ENCODE measurements at places on chromosomes 6 and 20. TPM values are rescaled to one million over a fixed set of nuclear protein-coding genes. Genes with fewer than 3 reads are reported as not detected.

DNA sequence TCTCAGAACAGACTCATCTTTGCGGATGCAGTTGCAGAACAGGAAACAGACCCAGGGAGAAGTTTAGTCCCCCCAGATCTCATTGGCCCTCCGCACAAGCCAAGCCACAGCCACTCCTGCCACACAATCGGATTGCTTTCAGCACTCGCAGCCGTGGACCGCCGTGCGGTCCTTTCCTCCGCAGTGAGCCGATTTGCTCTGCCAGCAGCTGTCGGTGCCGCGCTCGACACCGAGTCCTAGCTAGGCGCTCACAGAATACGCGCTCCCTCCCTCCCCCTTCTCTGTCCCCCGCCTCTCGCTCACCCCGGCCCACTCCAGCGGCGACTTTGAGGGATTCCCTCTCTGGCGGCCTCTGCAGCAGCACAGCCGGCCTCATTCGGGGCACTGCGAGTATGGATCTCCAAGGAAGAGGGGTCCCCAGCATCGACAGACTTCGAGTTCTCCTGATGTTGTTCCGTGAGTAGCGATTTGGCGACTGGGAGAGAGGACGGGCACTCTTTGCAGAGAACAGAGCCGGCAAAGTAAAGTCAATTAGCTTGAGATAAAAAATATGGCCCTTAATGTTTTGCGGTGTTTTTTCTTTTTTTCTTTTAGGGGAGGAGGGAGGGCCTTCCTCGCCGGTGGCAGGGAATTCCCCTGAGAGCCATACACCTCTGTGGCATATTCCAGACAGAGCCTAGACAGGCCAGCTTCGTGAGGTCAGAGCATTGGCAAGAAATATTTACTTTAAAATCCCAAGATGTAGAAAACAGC lies at the start of gene LAMP5:
LAMP5 (plus strand) TSS at position 130 of the 753 bp plus-strand sequence; CDS start at position 393, 263 bp downstream.
- no peaks in the 10 kb centered on the region for H3K4me1 ChIP-seq
- no peak within 1 kb of the TSS for H3K27ac ChIP-seq
- H3K4me3 ChIP-seq = no peak within 1 kb of the TSS

DNA sequence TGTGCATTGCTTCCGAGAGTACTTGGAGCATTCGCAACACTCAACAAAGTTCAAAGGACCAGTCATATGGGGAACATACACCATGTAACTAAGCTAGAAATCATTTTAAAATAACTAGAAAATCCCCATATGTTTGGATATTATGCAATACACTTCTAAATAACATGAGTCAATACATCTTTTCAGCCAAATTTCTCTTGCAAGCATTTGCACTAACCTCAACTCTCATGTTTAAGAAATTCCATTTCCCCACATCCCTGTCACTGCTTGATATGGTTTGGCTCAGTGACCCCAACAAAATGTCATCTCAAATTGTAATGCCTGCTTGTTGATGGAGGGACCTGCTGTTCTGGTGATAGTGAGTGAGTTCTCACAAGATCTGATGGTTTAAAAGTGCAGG lies 85.7 kb upstream of the CST7 start:
- H3K27me3 ChIP-seq = no peaks in the 10 kb centered on the region
- H3K36me3 ChIP-seq = no peaks in the 10 kb centered on the region
- no peak for DNase-seq
- no peak overlapping the region for H3K4me3 ChIP-seq
- H3K4me1 ChIP-seq = peaks cover 14% of the 10 kb centered on the region
- H3K27ac ChIP-seq = no peak overlapping the region

DNA sequence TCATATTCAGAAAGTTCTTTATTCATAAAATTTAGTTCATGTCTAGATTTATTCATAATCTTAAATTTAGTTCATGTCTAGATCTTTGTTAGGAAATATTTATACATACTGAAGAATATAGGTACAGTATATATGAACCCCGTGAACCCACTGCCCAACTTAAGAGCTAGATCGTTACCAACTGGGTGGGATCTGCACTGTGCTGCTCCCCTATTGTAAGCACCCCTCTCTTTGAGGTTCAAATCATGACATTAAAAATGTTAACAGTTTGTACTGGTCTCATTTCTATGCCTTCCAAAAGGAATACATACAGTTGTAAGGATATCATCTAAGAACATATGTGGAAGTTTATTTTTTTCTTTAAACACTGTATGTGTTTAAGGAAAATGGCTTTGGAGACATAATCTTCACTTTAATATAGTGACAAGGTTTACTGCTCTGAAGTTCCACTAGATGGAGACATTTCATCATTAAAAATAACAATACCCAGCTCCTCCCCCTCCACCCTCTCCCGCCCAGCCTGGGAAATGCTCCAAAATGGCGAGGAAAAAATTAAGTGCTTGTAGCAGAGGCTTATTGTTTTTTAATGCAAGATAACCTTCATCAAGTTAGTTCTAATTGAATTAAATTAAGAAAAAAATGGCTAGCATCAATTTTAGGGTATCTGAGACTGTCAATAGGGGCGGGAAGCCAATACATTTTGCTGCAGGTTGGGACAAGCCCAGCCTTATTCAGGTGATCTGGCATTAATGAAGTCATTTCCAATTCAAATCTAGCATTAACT lies 104.1 kb upstream of the TRAF3IP2 start:
- H3K27me3 ChIP-seq = no peaks in the 10 kb centered on the region
- peaks cover 34% of the 10 kb centered on the region for H3K4me1 ChIP-seq

- H3K27ac ChIP-seq = no peak overlapping the region
- no peaks in the 10 kb centered on the region for H3K4me1 ChIP-seq
- no peaks in the 10 kb centered on the region for H3K36me3 ChIP-seq
- peak; percentile 39 for DNase-seq
Measured at GRCh38 chr20:38337561-38338140, 8.6 kb upstream of the LBP start.

DNA sequence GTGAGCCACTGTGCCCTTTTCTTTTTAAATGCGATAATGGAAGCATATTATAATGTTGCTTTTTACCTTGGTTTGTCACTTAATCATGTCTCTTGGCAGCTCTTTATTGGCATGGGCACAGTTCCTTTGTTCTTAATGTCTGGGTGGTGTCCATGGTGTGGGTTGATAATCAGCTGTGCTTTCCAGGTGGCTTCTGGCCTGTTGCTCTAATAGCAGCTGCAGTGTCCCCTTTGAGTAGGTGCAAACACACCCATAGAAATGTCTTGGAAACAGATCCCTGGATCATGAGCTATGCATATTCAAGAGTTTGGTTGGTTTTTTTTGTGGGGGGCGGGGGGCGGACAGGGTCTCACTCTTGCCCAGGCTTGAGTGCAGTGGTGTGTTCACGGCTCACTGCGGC lies 29.9 kb downstream of the EFCAB8 start:
- no peaks in the 10 kb centered on the region for H3K4me1 ChIP-seq
- H3K27ac ChIP-seq = no peak overlapping the region
- no peaks in the 10 kb centered on the region for H3K36me3 ChIP-seq
- no peaks in the 10 kb centered on the region for H3K27me3 ChIP-seq
- H3K4me3 ChIP-seq = no peak overlapping the region

- no peaks in the 10 kb centered on the region for H3K4me1 ChIP-seq
- no peaks in the 10 kb centered on the region for H3K27me3 ChIP-seq
- no peak overlapping the region for H3K27ac ChIP-seq
- H3K36me3 ChIP-seq = no peaks in the 10 kb centered on the region
Measured at GRCh38 chr6:128365520-128366160, 154.8 kb downstream of the PTPRK start.

DNA sequence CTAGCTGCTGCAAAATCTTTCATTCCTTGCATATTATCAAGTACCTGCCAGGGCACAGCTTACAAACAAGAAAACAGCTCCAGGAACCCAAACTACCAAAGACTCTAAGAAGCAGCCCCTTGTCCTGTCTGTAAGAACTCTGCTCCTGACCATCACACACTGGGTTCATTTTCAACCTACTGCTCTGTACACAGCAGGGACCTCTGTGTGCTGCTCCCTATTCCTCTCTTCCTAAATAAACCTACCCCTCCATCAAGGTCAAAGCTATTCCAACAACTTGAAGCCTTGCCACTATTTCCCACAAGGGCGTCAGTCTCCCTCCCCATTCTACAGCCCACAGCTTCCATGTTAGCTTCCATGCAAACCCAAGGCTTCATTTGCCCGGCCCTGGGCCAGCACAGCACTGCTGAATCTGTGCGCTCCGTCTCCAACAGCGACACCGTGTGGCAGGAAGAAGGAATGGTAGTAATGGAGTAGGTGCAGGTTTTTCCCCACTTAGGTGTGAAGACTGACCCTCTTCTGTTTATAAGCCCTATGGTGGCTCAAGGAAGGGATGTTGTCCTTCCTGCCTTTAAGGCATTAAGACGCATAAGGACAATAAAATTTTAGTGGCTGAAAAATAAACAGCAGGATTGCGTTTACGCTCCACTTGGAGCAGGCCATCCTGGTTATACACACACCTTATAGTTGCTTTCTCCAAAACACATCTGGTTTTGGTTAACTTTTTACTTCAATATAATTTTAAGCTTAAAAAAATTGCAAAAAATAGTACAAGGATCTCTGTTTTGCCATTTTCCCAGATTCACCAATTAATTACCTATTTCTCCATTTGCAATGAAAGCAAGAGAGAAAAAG lies 115.2 kb upstream of the NXT1 start:
- no peaks in the 10 kb centered on the region for H3K4me1 ChIP-seq
- H3K36me3 ChIP-seq = no peaks in the 10 kb centered on the region
- DNase-seq = peak; percentile 52

DNA sequence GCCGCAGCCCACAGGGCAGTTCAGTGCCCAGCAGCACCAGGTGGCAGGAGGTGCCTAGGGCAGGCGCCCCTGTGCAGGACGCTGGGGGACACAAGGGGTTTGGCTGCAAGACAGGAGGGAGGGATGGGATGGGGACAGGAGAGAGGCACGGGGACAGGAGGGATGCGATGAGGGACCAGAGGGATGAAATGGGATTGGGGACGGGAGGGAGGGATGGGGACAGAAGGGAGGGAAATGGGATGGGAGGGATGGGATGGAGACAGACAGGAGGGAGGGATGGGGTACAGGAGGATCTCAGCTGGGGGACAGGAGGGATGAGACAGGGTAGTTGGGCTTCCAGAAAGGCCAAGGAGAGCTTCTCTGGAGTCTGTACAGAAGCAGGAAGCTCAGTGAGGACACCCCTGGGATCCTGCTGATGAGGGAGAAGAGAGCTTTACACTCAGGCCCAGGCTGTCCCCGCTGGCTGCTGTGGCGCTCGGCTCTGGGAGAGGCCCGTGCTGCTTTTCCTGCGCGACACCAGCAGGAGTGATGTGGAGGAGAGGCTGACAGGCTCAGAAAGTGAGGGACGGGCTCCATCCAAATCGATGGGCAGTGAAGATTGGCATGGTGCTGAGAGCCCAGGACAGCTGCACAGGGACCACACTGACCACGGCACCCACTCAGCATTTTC lies 400.8 kb downstream of the SMOC2 start:
- H3K4me1 ChIP-seq = no peaks in the 10 kb centered on the region
- no peak overlapping the region for H3K27ac ChIP-seq
- H3K27me3 ChIP-seq = no peaks in the 10 kb centered on the region
- H3K36me3 ChIP-seq = peaks cover 2% of the 10 kb centered on the region

GRCh38 chr20:50387996-50388332 lies 122.2 kb upstream of the PTPN1 start:
- no peak overlapping the region for H3K27ac ChIP-seq
- no peak for DNase-seq
- H3K36me3 ChIP-seq = no peaks in the 10 kb centered on the region
- H3K4me1 ChIP-seq = peaks cover 81% of the 10 kb centered on the region
- H3K27me3 ChIP-seq = no peaks in the 10 kb centered on the region

DNA sequence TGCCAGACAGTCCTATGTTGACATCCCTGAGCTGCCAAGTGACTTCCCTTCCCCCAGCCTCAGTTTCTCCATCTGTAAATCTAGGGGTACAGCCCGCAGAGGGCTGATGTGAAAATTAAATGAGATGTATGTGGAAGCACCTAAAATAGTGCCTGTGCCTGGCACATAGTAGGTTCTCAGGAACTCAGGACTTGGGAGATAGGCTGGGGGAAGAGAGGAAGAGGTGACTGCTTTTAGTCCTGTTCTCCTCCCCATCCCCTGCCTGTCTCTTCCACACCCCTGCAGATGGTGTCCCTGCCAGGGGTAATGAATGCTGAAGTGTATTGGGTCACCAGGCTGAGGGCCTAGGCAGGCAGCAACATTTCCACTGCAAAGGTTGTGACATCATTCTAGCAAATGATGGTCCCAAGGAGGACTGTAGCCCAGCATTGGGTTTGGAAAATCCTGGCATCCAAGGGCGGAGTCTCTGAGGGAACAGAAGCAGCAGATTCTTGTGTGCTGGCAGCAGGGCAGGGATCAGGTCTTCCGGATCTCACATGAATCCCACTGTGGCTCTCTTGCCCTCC lies 1.8 kb downstream of the SNPH start:
- peak overlapping the region; percentile 50 for H3K27ac ChIP-seq
- no peak for DNase-seq
- H3K4me1 ChIP-seq = peaks cover 39% of the 10 kb centered on the region
- no peaks in the 10 kb centered on the region for H3K27me3 ChIP-seq

GRCh38 chr6:160088069-160088783 lies 33.4 kb upstream of the SLC22A1 start:
- H3K4me3 ChIP-seq = no peak overlapping the region
- H3K4me1 ChIP-seq = peaks cover 17% of the 10 kb centered on the region
- H3K27ac ChIP-seq = no peak overlapping the region
- no peak for DNase-seq

- DNase-seq = no peak
- no peak overlapping the region for H3K27ac ChIP-seq
- no peaks in the 10 kb centered on the region for H3K27me3 ChIP-seq
- H3K4me3 ChIP-seq = no peak overlapping the region
Measured at GRCh38 chr20:58352468-58352867, 36.6 kb upstream of the VAPB start.

MAK gene
- total RNA-seq = not detected

MYO6 gene
- 0.42 TPM for total RNA-seq

ENPP3 gene
- total RNA-seq = 0.47 TPM

DCDC2 gene
- total RNA-seq = not detected

SLC39A7 gene
- total RNA-seq = 50.8 TPM

DOK5 gene
- total RNA-seq = not detected

MEI4 gene
- total RNA-seq = not detected

NR2E1 gene
- total RNA-seq = not detected

VTA1 gene
- total RNA-seq = 47.2 TPM

Data from activated CD8-positive, alpha-beta T cell treated with anti-CD3 and anti-CD28 coated beads, Interleukin-2, amount 10 ng/mL, durations not matched to agents 7 days and 5 days (primary cell).